ENCODE measurements at places on chromosomes 6 and 20.

GRCh38 chr6:91304521-91304920, 717.6 kb upstream of the MAP3K7 start:
- DNase-seq, result no peak

- DNase-seq, result no peak
Observed at GRCh38 chr6:4698901-4699659, 77.1 kb upstream of the CDYL start.

- DNase-seq, result no peak
Observed at GRCh38 chr6:16494793-16495192, 256.4 kb downstream of the GMPR start.

GRCh38 chr6:13357551-13358075, 29.3 kb upstream of the TBC1D7 start:
- no peak for DNase-seq

DNA sequence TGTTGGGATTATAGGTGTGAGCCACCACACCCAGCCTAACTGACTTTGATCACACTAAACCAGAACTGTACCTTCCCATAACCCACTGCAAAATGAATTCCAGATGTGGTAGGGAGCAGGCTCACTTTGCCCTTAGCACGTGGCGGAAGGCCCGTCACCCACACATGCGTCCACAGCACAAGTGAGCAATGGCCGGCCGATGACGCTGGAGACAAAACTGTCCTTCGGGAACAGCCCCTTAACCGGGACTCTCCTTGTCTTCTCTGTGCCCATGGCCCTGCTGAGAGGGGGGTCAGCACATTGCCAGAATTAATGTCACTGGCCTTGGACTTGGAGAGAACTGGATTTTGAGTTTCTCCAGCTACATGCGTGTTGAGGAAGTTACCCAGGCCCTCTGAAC, 107.2 kb downstream of the TOX2 start:
- no peak for DNase-seq

- DNase-seq, result no peak
Observed at GRCh38 chr6:51323056-51323455, 504.4 kb downstream of the TFAP2B start.

DNA sequence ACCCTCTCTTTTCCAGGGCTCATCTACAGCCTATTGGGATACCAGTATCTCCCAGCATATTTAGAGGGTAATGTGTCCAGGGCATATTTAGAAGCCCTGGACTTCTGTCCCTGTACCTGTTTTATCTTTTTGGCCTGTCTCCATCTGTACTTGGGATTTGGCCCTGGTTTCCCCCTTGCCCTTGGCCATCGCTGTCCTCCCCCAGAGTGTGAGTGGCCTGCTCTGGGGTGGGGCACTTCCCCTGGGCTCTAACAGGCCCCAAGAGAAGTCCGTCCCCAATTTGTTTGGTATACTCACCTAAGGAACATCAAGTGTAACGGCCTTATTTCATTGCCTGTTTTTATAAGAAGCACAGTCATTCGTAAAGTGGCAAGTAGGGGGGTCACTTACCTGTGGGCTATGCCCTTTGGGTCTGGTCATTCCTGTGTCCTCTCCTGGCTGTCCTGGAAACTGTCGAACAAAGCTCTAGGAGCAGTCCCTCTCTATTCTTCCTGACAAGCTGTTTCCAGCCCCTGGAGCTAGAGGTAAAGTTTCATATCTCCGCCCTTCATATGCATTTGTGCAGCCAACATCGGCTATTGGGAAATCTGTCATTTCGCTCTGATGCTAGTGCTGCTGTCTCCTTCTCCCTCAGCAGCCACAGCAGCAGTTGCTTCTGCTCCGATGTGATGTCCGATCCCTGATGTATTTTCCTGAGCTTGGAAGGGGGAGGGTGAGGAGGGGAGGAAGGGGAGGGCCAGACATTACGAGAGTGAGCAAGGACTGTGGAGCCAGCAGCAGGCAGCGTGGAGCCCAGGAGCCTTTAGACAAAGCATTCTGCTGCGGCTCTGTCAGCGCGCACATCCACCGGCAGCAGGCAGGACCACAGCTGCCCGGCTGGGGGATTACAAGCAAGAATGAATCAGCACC, 83.4 kb downstream of the TCP11 start:
- no peak for DNase-seq

GRCh38 chr6:128259029-128259724, 261.2 kb downstream of the PTPRK start:
- no peak for DNase-seq

DNA sequence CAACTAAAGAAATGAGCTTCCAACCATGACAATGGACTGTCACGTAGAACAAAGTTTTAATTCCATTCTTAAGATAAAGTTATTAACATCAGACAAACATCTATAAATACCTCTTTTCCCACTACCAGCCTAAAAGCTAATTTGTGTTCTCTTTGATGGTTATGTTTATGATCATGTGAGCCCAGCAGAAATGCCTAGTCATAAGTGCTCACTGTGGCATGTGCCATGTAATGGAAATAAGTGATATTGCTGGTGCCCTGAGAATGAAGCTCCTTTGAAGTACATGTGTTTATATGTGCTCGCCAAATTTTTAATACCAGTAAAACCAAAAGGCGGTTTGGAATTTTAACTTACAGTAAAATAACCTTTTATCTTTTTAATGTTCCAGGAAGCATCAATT, 205.8 kb downstream of the ISM1 start:
- DNase-seq, result no peak

- DNase-seq, result no peak
Observed at GRCh38 chr6:21953831-21954801, 342.7 kb downstream of the PRL start.

DNA sequence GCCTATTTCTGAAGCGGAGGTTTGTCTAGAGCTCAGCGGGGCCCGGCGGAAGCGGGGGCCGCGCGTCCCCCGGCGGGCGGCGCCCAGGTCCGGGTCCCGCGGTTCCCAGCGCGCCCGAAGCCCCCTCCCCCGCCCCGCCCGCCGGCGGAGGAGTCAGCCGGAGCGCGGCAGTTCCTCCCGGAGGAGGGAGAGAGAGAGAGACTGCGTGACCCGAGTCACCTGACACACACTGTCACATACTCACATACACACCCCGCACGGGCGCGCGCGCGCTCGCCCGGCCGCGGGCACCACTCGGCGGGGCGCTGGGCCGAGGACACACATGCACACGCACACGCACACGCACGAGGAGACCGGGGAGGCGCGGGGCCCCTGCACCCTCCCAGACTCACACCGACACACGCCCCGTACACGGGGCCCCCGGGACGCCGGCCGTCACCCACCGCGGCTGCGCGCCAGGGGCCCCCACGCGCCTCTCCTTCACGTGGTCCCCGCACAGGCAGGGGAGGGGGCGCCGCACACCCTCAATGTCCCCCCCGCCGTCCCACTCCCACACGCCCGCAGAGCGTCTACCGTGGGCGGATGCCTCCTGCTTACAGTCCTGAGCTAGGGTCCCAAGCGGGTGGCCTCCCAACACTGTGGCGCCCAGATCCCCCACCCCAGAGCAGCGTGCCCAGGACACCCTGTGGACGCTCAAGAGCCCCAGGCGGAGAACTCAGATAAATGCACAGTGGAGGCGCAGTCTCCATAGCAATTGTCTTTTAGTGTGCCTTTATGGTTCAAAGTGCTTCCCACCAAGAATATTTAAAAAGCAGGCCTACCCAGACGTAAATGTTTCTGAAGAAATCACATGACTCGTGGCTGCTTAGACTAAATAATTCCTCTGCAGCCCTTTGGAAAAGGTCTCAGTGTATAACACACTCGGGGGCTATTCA, at the start of gene RRAGD:
Gene RRAGD, minus strand, starts transcription at position 203 of the 935 bp plus-strand sequence. CDS start 280 bp downstream, outside the sequence.
- DNase-seq, result peak; percentile 23

DNA sequence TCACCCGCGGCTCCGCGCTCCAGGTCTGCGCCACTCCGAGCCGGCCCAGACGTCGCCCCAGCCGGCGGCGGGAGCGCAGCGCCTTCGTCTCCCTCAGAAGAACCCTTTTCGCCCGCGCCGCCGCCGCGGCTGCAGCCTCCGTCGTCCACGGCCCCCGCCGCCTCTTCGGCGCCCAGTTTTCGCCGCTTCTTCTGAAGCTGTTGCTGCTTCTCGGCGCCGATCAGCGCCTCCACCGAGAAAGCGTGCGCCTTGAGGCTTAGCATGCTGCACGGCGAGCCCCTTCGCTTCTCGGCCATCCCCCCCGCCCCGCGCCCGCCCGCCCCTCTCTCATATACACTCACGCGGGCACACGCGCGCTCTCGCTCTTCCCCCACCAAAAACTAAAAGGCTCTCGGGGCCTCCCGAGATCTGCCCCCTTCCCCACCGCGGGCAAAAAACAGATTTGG, 489 bp downstream of the TBX18 start:
- no peak for DNase-seq

DNA sequence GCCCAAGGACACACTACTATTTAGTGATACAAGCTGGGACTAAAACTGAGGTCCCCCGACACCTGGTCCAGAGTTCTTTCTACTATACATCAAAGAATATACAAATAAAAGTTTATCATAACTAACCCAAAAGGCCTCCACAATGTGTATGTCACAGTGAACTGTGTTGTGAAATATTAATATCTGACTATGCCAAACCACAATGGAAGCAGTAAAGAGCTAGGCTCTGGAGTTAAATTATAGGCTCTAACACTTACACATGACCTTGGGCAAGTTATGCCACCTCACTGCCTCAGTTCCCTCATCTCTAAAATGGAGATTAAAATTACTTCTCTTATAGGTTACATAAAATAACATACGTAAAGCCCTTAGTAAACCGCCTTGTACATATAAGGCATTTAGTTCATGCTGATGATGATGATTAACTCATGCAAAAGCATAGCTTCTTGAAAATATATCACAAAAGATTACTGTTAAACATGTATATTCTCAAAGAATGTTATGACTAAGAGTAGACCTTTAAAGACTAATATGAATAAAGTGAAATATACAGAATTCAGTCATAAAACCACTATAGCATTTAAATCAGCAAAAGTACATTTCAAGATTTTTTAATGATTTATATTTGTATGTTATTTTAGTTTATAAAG, 5.7 kb downstream of the SUPT3H start:
- DNase-seq, result no peak

- no peak for DNase-seq
Observed at GRCh38 chr20:57465943-57466342, 59.0 kb downstream of the CTCFL start.

DNA sequence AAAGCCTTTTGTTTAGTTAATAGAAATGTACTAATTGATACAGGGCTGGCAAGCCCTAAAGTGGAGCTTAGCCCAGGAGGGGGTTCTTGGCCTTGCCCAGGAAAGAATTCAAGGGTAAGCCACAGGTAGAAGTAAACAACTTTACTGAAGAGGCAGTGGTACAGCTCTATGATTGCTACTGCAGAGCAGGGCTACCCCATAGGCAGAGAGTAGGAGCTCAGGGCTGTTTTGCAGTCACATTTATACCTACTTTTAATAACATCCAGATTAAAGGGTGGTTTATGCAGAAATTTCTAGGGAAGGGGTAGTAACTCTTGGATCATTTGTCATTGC, 680.4 kb upstream of the GJE1 start:
- DNase-seq, result no peak

DNA sequence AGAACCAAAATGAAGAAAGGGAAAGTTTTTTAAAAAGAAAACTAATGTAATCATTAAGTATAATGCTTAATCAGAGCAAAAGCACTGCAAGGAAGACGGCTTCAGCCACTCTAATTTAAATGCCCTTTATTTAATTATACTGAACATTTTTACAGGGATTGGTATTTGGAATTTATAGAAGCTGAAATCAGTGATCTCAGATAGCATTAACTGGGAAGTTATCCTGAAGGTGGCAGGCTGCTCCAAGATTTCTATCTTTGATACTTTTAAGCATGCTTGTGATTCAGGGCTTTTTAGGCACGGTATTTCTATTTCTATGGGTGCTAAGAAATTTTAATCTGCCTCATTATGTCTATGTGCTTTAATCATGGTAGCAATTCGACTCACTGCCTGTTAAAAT, 1.3 kb upstream of the NDUFAF4 start:
- DNase-seq, result no peak

GRCh38 chr20:2922957-2923356, 49.7 kb downstream of the PTPRA start:
- no peak for DNase-seq

- no peak for DNase-seq
Observed at GRCh38 chr6:92700411-92700810, 718.9 kb downstream of the EPHA7 start.

- peak; percentile 83 for DNase-seq
Observed at GRCh38 chr6:89144354-89144906, 1.4 kb upstream of the PM20D2 start.

GRCh38 chr6:67591910-67592309, 1043.2 kb upstream of the ADGRB3 start:
- DNase-seq, result no peak

DNA sequence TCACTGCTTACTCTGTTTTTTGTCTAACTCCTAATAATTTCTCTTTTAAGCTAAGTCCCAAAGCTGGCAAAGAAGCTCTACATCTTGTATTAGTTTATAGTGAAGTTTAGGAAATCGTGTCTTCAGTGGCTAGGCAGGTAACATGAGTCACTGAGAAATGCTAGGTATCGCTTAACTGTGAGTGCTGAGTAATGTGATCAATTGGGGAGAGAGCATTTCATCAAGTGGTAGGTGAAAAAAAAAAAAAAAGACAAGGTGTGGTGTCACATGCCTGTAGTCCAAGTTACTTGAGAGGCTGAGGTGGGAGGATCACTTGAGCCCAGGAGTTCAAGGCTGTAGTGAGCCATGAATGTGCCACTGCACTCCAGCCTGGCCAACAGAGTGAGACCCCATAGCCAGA, 125.3 kb downstream of the FAM83B start:
- no peak for DNase-seq

DNA sequence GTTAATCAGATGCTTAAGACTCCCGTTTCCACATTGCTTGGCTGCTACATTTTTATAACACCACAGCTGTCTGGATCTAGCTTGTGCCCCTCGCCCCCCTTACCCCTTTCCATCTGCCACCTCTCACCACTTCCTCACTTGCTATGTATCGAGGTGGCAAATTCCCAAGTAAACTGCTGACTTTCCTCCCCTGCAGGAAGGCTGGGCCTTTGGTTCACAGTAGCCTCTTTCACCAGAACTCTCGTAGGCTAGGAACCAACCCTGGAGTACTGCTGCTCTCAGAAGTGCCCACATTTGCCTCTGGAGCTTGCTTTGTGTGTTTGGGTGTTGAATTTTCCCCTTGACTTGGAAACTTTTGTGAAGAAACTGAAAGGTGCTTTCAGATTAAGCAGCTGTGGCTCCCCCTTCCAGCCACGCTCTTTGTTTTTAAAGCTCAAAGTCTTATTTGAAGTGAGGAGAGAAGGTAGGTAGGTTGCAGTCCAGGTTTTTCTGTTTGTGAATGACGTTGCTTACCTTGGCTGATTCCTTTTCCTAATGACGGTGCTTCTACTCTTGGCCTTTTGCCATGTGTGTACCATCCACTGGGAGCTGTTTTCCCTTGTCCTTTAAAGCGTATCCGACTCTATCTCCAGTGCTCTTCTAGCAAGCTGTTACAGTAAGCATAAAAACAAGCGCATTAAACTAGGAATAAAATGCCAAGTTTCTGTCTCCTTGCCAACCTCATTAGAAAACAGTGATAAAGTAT, 90.4 kb downstream of the CARMIL1 start:
- peak; percentile 89 for DNase-seq
